NCI-H1092 (cell line): ENCODE measurements at places on chromosomes 7 and 10.

GRCh38 chr10:107434854-107435253 is 270.3 kb upstream of the SORCS1 start:
- DNase-seq = no peak

- no peak for DNase-seq
These were observed 18.5 kb downstream of the SFTPA1 start for GRCh38 chr10:79628988-79629954.

GRCh38 chr7:70776627-70777101 is 355.3 kb upstream of the GALNT17 start:
- no peak for DNase-seq

- DNase-seq = no peak
These were observed 379.5 kb downstream of the GLRX3 start for GRCh38 chr10:130515670-130516069.

- no peak for DNase-seq
These were observed 16.9 kb downstream of the PCGF6 start for GRCh38 chr10:103333934-103334520.
